ENCODE measurements at places on chromosomes 16 and 17.

DNA sequence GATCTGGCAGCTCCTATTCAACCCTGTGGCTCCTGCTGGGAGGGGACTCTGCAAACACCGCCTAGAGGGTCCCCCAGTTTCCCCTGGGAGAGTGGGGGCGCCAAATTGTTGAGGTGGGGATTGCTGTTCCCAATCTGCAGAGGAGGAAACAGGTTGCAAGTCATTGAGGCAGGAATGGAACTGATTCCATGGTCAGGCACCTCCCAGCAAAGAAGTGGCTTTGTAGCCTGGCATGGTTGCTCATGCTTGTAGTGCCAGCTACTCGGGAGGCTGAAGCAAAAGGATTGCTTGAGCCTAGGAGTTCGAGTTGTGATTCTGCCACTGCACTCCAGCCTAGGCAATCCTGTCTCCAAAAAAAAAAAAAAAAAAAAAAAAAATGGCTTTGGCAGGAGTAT is 198 bp upstream of the PYDC1 start:
- no peak for DNase-seq

DNA sequence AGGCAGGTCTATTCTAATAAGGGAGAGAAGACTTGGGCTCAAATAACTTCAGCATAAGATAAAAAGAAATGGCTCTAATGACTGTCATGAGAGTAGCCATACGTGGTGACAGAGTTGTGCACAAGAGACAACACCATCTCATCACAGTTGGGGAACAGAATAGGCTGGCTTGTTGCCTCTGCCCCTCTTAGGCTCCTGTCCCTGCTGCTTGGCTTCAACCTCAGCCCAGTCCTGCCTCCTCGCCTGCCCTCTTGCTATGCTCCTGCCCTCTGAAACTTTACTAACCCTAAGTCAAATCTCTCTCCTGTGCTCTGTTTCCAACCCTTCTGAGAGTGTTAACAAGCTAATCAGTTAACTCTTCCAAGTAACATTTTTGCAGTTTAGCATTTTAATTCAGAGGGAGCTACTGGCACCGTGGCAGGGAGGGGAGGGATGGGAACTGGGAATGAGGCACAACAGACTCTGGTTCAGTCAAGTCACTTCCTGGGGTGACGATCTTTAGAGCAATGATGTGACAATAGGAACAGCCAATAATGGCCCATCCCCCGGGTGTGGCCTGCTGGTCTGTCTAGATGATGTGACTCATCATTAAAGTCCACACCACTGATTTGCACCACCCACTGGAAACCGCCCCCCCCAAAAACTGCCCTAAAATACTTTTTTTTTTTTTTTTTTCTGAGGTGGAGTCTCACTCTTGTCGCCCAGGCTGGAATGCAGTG is 35.5 kb downstream of the DNAH17 start:
- no peak for DNase-seq

GRCh38 chr17:1904273-1905182 is 74.7 kb downstream of the RPA1 start:
- DNase-seq = no peak

GRCh38 chr17:82920150-82920549 is 80.3 kb upstream of the ZNF750 start:
- no peak for DNase-seq

DNA sequence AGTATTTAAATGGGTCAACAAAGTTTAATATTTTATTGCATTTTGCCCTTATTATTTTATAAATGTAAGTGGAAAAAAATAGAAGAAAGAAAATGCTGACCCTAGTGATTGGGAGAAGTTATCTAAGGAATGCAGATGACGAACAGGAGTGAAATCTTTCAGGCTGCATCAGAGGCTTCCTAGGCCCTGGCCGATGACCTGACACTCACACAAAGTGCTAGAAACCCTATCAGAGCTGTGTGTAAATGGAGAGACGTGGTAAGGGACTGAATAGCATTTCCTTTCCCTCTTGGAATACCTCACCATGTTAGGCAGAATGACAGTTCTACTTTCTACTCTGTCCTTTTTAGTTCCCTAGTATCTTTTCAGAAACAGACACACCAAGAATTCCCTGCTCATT is 44.9 kb upstream of the CNEP1R1 start:
- DNase-seq = no peak

DNA sequence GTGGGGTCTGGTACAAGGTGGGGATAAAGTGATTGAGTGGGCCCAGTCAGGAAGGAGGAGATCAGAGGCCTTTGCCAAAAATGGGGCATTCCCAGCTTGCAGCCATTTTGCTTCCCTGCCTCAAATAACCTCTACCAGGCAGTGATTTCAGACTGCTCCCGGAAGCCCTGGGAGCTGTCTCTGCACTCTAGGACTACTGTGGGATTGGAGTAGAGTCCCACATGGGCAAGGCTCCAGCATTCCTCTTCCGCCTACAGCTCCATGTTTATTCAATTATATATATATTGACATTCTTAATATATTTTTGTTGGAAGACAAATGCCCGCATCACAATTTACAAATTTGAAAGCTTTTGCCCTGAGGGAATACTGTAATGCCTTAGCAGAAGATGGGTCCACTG is 13.5 kb downstream of the SUPT6H start:
- DNase-seq = no peak

- no peak for DNase-seq
These were observed 58.2 kb downstream of the NACA2 start for GRCh38 chr17:61532826-61533225.

DNA sequence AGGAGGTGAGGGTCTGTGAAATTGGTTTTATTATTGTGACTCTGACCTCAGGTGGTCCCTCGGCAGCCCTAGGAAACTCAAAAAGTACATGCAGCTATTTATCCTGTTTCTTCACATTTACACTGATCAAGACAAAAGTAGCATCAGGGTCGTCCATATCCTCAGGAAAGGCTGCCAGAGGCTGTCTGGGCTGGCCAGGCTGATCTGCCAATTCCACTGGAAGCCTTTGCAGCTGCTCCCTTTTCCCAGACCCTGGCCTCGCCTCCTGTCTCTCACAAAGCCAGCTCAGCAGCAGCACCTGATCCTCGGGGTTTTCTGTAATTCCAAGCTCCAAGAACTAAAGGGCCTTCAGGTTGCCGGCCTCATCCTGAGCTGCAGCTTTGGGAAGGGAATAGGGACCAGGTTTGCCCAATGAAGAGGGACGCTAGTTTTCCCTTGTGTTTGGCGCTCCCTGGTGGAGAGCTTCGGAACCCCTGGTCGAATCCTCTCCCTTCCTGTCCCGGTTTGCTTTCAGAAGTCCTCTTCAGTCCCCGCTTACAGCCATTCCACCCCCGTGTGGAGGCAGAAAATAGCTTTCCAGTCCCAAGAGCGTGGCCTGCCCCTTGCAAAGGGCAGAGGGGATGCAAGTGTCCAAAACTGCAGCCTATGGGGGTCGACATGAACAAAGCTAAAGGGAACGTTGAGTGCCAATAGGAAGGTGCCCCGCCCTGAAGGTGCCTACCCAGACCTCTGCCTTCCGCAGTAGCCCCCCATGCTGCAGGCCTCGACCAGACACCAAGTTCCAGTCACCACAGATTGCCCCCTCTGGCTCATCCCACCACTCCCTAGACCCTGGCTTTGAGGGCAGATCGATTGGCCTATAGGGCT is 13.4 kb downstream of the MFSD6L start:
- peak; percentile 19 for DNase-seq

DNA sequence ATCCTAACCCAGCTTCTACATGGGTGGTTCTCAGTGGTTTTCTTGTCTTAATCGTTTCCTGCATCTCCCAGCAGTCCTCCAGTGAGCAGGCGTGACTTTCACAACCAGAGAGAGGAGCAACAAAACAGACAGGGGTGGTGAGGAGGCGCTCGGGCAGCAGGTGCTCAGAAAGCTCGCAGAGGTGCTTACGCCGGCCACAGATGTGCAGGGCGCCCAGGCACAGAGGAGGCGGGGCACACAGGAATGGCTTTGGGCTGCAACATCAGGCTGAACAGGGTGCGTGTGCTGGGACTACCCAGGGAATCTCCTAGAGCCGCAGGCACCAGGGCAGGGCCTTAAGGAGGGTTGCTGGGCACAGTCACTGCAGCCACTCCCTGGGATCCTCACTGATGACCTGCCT is 32.6 kb downstream of the KLHDC4 start:
- DNase-seq = no peak

DNA sequence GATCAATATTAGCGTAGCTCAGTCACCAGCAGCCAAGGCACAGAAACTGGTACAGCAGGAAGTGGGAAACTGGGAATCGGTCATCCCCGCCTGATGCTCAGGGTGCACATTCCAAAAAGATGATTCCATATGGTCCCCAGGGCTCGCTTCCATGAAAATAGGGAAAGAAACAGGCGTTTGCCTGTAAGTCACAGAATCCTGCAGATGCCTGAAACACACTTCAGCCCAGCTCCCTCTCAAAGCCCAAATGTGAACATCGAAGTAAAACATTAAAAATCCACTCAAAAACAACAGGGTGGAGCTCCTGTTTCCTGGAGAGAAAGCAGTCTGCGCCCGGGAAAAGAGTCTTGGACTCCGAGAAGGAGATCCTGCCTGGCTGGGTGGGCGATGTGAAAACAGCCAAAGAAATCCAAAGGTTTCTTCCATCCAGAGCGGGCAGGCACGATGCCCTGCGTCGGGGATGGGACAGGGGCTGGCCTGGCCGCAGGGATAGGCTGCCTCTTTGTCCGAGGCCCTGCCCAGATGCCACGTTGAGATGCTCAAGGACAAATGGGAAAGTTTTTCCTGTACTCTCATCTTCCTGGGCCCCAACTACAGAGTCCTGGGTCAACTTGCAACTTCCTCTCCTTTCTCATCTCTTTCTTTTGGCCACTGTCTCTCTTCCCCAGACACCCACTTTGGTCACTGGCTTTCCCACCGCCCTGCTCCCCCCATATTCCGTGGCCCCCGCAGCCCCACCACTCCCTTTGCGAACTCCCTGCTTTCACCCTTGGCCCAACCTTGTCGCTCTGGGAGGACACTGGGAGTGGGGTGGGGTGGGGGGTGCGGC is 743 bp downstream of the WIPI1 start:
- DNase-seq = peak; percentile 65

DNA sequence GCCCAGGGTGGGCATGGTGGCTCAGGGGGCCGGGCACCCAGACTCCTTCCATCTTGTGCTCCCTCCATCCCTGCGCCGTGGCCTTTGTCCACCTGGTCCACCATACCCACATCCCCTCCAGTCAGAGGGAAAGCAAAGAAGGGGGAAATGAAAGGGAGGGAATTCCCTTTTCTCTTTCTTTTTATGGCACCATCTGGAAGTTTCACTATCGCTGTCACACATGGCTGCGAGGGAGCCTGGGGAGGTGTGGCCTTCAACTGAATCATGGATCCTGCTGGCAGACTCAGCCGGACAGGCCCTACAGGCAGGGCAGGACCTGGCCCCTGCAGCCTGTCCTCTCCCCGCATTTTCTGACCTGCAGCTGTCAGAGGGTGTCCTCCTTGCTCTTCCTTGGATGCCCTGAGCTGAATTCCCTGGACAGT is 6.2 kb downstream of the SLC12A3 start:
- no peak for DNase-seq

GRCh38 chr17:74951680-74952421 is 16.2 kb downstream of the OTOP3 start:
- DNase-seq = no peak

GRCh38 chr16:30778549-30779244 is 8.3 kb downstream of the ZNF629 start:
- no peak for DNase-seq

GRCh38 chr16:27241658-27242057 is 26.9 kb downstream of the NSMCE1 start:
- DNase-seq = no peak

DNA sequence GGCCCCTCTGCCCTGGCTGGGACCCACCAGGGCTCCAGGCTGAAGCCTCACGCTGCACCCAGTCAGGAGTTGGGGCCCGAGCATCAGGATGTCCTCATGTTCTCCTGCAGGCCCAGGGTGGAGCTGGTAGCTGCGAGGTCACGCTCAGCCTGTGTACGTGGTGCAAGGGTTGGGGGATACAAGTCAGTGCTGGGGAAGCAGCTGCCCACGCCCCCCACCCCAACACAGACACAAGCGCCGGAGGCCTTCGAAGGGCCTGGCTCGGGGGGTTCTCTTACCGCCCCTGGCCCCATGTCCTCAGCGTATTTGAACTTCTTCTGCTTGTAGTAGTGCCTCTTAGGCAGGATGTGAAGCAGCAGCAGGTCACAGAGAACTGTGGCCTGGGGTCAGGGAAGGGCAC is 4.9 kb upstream of the CAMKK1 start:
- DNase-seq = no peak

- DNase-seq = peak; percentile 64
These were observed at the start of gene MEOX1 for GRCh38 chr17:43661699-43662412. Gene MEOX1, minus strand, starts transcription at chr17:43661922. Its CDS starts 388 bp downstream, at chr17:43661534.

GRCh38 chr17:59814685-59815084 is 78.1 kb downstream of the TUBD1 start:
- no peak for DNase-seq

- DNase-seq = no peak
These were observed 185.3 kb upstream of the C17orf78 start for GRCh38 chr17:37190493-37190892.

DNA sequence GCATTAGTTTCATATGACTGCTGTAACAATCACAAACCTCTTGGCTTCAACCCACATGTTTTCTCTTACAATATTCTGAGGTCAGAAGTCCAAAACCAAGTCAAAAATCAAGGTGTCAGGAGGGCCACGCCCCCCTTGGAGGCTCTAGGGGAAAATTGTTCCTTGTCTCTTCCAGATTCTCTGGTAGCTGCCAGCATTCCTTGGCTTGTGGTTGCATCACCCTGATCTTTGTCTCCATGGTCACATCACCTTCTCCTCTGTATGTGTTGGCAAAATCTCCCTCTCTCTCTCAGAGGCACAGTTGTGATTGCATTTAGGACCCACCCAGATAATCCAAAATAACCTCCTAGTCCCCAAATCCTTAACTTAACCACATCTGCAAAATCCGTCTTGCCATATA is 105.8 kb downstream of the GAS7 start:
- DNase-seq = no peak

DNA sequence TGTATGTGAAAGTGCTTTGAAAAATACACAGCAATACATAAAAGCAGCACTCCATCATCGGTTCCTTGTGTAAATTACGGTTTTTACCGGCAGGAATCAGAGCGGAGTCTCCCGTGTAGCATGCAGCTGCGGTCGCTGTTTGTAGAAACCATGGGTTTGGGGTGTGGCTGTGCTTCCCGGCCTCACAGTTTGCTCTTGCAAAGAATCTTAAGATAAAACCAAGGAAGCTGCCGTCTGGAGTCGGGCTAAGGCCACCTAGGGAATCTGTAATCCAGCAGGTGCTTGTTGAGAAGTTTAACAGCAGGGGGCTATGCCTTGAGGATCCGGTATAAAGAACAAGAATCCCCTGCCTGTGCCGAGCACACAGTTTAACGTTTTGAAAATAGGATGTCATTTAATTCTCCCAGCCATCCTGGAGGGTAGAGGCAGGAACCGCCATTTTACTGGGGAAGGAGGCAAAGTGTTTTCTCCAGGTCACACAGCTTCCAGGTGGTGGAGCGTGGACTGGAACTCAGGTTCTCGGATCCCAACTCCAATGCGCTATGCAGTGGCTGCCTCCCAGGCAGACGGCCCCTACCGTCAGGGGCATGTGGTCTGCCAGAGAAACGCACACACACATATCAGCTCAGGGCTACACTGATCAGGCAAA is 6.0 kb upstream of the TLCD3A start:
- DNase-seq = no peak

GRCh38 chr16:48168075-48168474 is 12.3 kb upstream of the ABCC12 start:
- no peak for DNase-seq

- no peak for DNase-seq
These were observed 65.0 kb downstream of the CRISPLD2 start for GRCh38 chr16:84884596-84885341.

GRCh38 chr16:67116388-67117311 is 6.9 kb downstream of the PHAF1 start:
- no peak for DNase-seq
